ENCODE measurements at places on chromosomes 13 and 19.

GRCh38 chr13:92807353-92807752 lies 419.3 kb upstream of the GPC6 start:
- DNase-seq: no peak

DNA sequence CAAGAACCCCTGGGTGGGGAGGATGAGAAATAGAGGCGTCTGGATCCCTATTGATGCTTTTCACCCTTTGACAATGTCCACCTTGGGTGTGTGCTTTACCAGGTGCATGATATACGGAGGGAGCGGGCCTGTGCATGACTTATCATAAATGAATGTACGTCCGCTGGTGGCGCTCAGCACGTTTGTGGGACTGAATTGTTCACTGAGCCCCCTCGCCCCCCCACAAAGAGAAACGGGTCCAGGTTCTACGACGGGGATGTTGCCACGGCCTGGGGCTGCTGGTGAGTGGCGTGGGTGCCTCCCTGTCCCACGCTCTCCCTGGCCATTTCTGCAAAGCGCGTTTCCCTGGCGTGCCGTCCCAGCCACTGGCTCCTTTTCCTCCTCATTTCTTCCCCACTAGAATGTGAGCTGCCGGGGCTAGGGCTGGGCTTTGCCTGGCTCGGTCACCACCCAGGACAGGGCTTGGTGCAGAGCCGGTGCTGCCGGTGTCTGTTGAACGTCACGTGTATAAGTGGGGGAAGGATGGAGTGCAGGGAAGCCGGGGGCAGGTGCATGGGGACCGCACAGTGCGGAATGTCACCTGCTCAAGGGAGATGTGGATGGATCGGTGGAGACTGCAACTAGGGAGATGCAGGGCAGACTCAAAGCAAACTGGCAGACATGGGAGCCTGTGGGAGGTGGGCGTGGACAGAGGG lies 21.6 kb downstream of the LRRC4B start:
- no peak for DNase-seq

DNA sequence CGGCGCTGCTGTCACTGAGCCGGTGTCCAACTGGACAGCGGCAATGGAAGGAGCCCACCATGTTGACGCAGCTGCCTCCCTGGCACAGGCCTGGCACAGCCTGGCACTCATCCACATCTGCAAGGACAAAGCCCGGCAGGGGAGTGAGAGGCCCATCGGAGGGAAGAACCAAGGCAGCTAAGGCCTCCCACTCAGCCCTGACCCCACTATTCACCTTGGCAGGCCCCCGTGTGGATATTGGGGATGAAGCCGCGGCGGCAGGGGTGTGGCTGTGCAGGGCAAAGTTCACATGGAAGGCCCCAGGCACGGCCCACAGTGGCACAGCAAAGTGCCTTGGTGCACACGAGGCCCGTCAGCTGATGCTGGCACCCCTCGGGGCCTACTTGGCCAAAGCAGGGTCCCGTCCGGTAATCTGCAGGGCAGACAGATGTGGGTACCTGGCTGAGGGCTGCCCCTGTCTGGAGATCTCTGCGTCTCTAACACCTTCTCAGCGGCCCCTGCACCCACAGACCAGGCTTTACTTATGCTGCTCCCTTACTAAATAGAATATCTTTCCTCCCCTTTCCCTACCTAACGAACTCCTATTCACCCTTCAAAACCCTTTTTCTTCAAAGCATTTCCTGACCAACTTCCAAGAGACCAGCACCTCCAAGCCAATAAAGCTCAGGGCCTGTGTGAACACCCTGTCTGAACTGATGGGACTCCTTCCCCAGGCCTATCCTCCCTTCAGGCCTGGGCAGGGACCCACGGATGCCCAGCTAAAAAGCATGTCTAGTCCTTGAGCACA lies 7.5 kb downstream of the FBN3 start:
- no peak for DNase-seq

- peak; percentile 49 for DNase-seq
These were observed 11.9 kb downstream of the EFNB2 start for GRCh38 chr13:106523576-106523975.

DNA sequence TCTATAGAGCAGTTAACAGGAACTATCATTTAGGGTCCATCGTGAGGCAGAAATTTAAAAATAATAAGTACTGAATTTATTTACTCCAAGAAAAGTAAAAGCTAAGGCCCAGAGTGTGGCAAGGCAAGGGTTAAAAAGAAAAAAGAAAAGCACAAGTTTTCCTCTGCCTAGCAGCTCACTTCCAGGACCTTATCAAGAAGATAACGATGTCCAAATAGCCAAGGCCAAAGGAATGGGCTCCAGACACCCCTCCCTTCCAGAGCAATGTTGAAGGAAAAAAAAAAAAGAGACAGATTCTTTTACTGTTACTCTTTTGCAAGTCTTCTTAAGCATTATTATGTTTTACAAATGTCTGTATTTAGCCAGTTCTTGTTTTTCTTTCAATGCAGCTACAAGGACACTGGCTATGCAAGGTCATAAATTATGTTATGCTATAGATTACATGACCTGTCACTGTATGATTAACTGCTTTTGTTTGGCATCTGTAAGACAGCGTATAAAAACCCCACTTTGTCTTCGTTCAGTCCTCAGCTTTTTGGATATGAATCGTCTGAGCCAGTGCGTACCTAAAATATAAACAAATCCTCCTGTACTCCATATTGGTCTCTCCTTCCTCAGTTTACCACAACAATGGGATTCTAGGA lies 2.9 kb upstream of the ZNF700 start:
- no peak for DNase-seq

GRCh38 chr13:59458908-59459579 lies 704.7 kb downstream of the DIAPH3 start:
- DNase-seq: no peak

DNA sequence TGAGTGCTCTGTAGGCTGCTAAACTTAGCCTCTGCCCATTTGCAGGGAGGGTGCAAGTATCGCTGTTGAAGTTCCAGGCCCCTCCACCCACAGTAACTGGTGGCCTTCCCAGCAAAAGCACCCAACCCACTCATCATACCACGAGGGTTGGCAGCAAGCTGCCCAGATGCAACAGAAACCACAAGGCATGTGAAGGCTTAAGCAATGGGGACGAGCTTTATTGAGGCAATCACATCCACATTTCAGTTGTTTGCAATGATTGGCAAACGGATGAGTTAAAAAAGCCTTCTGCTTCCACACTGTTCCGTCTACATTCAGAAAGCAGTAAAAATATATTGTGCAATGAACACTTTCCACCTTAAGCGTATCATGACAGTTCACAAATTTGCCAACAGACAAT lies 10.3 kb downstream of the GJB6 start:
- no peak for DNase-seq

GRCh38 chr19:3057275-3057714 lies 5.0 kb downstream of the TLE5 start:
- DNase-seq: peak; percentile 82

GRCh38 chr13:51764184-51765141 lies 39.5 kb downstream of the DHRS12 start:
- DNase-seq: no peak

DNA sequence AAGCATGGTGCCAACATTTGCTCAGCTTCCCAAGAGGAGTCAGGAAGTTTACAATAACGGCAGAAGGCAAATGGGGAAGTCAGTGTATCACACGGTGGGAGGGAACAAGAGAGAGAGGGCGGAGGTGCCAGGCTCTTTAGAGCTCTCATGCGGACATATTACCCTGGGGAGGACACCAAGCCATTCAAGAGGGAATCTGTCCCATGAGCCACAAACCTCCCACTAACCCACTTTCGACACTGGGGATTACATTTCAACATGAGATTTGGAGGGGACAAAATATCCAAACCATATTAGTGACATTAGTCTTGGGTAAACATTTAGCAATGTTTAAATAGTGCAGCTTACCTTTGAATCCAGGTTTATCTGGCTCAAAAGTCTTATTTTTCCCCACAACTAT lies 69.9 kb downstream of the SLAIN1 start:
- no peak for DNase-seq

GRCh38 chr19:2490659-2491058 lies 14.7 kb downstream of the GADD45B start:
- no peak for DNase-seq

DNA sequence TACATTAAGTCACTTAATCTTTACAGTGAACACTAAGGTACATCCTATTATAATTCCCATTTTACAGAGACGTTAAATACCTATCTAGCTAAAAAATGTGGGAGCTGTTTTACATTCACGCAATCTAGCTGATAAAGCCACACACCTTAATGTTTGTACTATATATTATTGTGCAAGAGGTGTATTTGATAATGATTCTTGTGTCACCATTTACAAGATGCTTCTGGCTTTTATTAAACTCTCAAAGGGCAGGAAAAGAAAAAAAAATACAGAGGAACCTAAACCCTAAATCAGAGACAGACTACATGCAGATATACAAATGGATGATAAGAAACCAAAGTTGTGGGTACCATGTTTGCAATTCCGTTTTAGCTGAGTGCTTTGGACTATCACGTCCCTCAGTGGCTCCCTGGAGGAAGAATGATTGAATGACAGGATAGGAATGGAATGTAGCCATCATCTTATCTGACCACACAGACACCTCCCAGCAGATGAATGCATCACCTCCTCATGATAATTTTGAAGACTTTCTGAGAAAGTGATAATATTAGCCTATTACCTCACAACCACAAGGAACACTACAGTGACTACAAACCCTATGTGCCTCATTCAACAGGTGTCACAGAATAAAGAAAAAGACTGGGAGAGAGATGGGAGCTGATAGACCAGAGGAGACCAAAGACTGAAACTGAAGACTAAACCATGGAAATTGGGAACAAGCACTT lies 230.5 kb upstream of the SERP2 start:
- no peak for DNase-seq

DNA sequence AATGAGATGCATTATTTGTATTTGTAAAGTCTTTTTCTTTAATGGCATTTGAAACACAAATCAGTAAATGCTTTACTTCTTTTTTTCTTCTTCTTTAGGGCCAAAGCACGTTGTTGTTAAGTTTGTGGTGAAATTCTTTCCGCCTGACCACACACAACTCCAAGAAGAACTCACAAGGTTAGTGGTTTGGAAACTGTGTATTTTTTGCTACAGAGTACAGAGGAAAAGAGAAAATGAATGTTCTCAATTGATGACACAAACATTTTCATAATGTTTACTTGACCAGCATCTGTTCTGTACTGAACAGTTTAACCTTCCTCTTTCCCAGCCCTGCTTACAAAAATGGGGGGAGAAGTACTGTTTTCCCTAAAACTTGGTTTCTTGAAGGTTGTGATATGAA lies 190.9 kb upstream of the RNF113B start:
- DNase-seq: no peak

DNA sequence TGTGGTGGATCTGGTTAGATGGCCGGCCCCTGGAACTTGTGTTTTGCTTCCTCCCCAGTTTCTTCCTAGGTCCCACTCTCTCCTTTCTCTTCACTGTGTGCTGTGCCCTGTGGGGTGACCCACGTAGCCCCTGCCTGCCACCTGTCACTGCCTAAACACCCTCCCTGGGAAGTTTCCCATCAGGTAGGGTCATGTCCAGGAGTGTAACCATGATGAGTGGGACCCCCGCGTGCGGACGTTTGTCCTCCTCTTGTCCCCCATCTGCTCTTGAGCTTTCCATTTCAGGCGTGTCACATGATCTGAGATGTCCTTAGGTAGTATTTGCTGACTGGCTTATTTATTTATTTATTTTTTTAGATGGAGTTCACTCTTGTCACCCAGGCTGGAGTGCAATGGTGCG lies 61.3 kb downstream of the ARHGEF7 start:
- no peak for DNase-seq

- no peak for DNase-seq
These were observed 11.6 kb downstream of the ZNF160 start for GRCh38 chr19:53091413-53092254.

- DNase-seq: no peak
These were observed 2.3 kb downstream of the EEF2 start for GRCh38 chr19:3982701-3983541.

GRCh38 chr19:49799798-49800376 lies 13.2 kb downstream of the FUZ start:
- DNase-seq: no peak

GRCh38 chr13:41365631-41366030 lies 54.6 kb downstream of the NAA16 start:
- DNase-seq: no peak

- no peak for DNase-seq
These were observed 624.4 kb upstream of the ARGLU1 start for GRCh38 chr13:107192289-107192688.

- DNase-seq: no peak
These were observed 1.7 kb downstream of the FPR1 start for GRCh38 chr19:51749979-51750378.

DNA sequence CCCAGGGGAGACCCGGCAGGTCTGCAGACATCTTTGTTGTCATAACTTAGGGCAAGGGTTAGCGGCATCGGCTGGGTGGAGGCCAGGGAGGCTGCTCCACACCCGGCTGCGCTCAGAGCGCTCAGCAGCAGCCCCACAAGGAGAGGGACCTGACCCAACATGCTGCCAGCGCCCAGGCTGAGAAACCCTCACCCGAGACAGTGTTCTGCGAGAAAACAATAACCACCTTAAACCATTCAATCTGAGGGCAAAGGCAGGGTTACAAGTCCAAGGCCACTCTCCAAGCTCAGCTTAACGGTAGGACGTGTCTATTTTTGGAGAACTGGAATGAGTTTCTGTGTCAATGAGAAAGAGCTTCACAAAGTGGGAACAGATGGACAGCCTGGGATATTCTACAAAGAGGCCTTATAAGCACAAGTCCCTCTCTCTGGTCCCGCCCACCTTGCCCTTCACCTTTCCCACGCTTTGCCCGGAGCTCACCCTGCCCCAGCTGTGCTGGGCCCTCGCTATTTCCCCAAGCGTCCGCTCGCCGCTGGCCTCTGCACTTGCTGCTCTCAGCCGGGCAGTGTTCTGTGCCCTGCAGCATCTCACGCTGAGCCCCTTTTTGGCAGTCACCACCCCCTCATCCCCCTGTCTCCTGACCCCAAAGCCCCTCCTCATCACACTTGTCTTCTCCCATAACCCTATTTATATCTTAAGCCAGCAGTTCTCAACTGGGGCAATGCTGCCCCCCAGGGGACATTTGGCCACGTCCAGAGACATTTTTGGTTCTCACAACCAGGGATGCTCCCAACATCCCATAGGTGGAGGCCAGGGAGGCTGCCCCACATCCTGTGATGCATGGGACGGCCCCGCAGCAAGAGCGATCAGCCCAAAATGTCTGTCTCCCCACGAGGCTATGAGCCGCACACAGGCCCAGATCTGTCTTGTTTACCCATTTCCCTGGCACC lies 17.6 kb downstream of the PPP1R12C start:
- no peak for DNase-seq

DNA sequence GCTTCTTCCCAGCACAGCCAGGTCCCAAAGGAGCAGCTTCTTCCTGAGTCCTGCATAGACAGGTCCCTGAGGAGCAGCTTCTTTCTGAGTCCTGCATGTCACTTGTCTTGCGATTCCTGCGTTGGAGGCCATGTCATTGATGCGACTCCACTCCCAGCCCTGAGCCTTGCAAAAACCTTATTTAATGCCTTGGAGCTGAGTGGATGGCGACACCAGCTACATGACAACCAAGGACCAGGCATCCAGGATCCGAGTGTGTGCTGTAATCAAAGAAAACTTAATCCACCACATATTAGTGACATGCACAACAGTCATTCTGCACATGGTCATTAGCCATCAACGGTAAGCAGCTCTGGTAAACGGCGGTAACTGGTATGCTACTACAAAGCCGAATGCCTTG lies 315.8 kb downstream of the TEX29 start:
- DNase-seq: no peak

Data from DMS 273 treated with DMSO at 0.1 percent for 48 hours (cell line).